Sigmoid colon (tissue), 7 donors: ENCODE measurements at places on chromosomes 2 and 18. TPM values are rescaled to one million over a fixed set of nuclear protein-coding genes. Genes with fewer than 3 reads are reported as not detected.
A peak's percentile ranks its signal among the peaks of the same experiment; 100 is the strongest.

TDRD15 gene
- total RNA-seq, result not detected

FRZB gene
- 10.3 TPM for total RNA-seq

DNA sequence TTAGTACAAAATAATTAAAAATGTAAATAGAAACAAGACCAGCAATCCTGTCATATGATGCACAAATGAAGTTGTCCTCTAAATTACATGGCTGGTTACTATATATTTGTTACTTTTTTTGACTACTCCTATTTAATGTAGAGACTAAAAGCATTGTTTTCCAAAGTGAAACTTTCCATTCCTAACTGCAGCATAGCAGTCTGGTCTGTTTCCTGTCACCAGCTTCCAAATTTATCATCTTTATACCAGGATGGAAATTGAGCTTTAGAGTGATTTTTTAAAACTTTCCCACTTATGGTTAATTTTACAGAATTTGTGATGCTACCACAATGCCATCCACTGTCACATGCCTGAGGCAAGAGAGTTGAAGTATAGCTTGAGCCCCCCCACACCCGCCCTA is 33.5 kb upstream of the RAB27B start:
- no peaks in the 10 kb centered on the region for H3K36me3 ChIP-seq
- no peak overlapping the region for H3K4me3 ChIP-seq
- DNase-seq, result no peak
- no peaks in the 10 kb centered on the region for H3K27me3 ChIP-seq
- no peak overlapping the region for H3K27ac ChIP-seq

- no peaks in the 10 kb centered on the region for H3K27me3 ChIP-seq
- DNase-seq, result no peak
- no peak overlapping the region for H3K27ac ChIP-seq
- no peaks in the 10 kb centered on the region for H3K36me3 ChIP-seq
These were observed 122.3 kb upstream of the RAB6C start for GRCh38 chr2:129857200-129857599.

DNA sequence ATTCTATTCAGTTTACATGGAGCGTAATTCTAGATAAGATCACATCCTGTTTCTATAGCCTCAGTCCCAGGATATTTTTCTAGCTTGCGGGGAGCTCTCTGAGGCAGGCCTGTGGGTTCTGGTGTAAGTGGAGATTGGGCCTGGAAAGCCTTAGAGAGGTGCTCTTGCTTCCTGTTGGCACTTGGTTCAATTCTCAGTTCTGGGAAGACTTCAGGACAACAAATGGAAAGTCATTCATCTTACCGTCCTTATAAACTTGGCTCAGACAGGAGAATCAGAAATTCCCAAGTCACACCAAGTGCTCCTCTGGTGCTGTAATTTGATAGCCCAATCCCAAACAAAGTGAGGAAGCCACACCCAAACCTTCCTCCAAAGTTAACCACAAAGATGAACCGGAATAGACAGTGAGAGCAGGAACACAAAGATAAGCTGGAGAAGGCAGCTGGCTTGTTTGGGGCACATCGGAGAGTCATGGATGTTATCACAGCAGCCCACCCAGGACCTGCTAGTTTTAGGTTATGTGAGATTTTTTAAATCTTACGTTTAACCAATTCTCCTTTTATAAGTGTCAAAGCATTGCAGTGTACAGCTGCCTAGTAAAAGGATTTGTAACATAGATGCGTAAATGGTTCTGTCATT is 144.3 kb upstream of the MAP3K20 start:
- H3K4me3 ChIP-seq, result peak overlapping the region; percentile 24
- no peaks in the 10 kb centered on the region for H3K36me3 ChIP-seq
- peak overlapping the region; percentile 48 for H3K27ac ChIP-seq
- no peaks in the 10 kb centered on the region for H3K27me3 ChIP-seq
- no peak for DNase-seq
- H3K4me1 ChIP-seq, result peaks cover 45% of the 10 kb centered on the region
